ENCODE measurements at places on chromosomes 2 and 18.

DNA sequence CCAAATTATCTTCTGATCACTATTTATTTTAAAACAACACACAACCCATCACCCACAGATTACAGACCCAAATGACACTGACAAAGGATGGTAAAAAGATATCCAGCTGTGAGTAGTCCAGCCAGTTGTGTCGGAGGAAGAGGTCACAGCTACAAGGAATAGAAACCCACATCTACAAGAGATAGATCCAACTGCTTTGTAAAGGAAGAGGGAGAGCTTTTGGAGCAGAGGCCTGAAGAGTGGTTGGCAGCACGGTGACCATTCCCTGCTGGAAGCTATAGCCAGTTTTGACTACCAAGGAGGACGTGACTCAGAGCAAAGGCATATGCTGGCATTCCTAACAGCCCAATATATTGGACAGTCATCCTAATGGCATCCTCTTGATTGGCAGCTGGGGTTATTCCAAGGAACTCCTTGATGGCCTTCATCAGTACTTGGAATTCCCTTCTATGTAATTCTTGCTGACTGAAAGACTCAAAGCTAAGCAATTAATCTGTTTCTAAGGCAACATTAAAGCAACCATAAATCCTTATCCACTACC, 17.1 kb downstream of the SLC8A1 start:
- no peak for DNase-seq

DNA sequence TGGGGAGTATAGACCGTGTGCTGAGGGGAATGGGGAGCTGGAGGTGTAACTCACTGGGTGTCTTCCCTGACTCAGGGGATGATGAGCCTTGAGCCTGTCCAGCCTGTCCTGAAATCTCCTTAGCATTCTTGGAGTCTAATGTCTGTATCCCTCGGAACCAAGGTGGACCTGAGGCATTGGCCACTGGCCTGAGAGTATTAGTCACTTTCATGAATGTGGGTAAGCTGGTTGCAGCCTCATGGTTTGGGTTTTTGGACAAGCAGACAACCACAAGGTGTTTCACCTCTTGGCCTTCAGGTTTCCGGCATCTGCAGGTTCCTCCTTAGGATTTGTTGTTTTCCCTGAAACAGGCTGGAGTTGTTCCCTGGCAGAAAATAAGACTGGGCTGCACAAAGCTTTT, 63.2 kb downstream of the PRKCE start:
- DNase-seq = no peak

- DNase-seq = no peak
Observed at GRCh38 chr2:95359031-95359430, 43.5 kb upstream of the FAHD2A start.

- no peak for DNase-seq
Observed at GRCh38 chr2:122210898-122211856, 455.7 kb downstream of the TSN start.

GRCh38 chr2:177275743-177276055, 11.2 kb upstream of the NFE2L2 start:
- no peak for DNase-seq

DNA sequence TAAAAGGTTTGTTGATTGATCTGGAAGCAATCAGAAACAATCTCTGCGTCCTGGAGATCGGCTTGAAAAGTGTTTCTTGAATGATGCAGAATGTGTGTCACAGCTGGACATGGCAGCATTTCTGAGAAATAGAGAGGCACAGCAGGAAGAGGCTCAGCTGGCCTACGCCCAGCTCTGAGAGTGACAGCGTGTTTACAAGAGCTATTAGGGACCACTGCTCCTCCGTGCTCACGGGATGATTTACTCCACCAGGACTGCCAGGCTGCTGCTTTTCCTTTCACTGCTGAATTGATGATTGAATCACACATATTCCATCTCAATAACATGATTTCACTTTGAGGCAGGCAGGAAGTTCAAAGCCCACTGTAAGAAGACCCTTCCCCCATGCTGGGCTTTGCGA, 62.8 kb downstream of the GALNT14 start:
- no peak for DNase-seq

DNA sequence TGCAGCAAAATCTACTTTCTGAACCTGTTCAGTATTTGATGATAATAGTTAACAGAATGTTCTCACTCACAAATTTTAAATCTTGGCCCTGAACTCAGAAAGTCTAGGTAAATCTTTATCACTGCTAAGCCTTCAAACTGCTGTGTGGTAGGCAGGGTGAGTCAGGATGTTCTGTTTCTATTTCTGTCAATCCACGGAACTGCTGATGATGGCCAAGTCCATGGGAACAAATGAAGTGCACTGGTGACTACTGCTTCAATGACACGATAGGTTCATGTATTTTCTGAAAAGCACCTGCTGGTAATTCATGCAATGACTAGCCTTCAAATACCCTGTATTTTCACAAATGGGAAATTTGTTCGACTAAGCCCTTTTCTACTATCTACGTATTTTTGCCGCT, 14.2 kb downstream of the NIFK start:
- DNase-seq = no peak

GRCh38 chr2:138298900-138299299, 202.7 kb upstream of the SPOPL start:
- DNase-seq = no peak

DNA sequence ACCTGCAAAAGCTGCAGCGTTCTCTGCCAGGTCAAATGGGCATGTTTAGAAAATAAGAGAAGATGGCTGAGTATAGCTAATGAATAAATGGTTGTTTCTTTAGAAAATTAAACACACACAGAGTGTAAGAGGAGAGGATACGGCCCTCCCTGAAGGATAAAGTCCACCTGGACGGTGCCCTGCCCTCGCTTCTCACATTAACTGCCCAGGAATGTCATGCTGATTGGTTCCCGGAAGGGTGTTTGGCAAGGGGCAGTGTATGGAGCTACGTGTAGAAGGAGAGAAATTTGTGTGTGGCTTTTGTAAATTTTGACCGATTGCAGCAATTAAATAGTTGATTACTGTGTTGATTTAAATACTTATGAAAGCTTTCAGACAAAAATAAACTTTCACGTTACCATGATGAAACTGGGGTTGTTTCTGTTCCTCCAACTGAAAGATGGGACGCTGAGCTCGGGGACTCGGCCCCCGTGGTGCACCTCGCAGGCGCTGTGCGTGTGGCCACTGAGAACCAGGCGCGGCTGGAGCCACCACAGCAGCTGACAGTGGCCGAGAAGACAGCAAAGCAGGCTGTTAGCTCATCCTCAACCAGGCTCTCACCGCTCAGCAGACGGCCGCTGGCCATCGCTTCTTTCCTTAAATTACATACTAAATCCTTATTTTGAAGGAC, 22.7 kb downstream of the MPPE1 start:
- DNase-seq = no peak

GRCh38 chr2:226431288-226431948, 368.2 kb downstream of the IRS1 start:
- no peak for DNase-seq

- DNase-seq = no peak
Observed at GRCh38 chr2:228018311-228018710, 146.9 kb downstream of the DAW1 start.

- DNase-seq = no peak
Observed at GRCh38 chr2:109212836-109213563, 84.0 kb downstream of the SH3RF3 start.

GRCh38 chr2:114007436-114007835, 117.5 kb downstream of the ACTR3 start:
- DNase-seq = no peak

- DNase-seq = no peak
Observed at GRCh38 chr2:26706616-26707473, 14.3 kb downstream of the KCNK3 start.

- no peak for DNase-seq
Observed at GRCh38 chr18:7890075-7890474, 323.0 kb downstream of the PTPRM start.

GRCh38 chr2:242032780-242033656, 163.5 kb downstream of the RTP5 start:
- DNase-seq = no peak

DNA sequence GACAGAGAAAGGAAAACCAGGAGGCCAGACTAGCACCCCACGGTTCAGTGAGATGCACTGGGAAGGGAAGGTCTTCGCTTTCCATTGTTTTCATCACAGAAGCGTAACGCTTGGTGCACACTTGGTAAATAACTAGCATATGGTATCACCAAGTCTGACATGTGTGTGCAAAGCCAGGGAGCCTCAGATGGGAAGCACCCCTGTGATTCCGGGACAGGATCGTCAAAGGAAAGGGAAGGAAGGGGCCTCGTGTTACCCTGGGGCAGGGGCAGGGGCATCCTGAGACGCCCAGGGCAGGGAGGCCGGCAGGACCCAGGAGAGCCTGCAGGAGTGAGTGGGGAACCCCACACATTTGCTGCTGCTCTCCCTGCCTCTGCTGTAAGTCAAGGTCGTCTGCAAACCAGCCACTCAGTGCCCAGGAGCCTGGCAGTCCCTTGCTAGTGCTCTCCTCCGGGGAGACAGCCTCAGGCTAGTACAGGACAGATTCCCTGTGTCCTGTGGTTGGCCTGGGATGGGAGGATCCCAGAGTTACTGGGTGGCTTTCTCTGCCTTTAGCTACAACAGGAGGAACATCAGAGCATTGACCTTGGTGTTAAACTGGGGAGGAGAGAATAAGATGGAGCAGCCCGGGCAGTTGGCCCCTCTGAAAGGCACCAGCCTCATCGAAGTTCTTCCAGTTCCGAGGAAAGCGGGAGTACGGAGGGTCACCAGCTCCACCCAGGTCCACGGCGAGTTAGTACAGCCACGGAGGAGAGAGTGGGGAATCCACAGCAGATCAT, 192.5 kb downstream of the NDUFA10 start:
- DNase-seq = no peak

- no peak for DNase-seq
Observed at GRCh38 chr2:197613509-197613987, 61.8 kb downstream of the RFTN2 start.
